Ureter (tissue), 1 donor: ENCODE measurements at places on chromosomes 7 and 10.

- no peak for DNase-seq
Observed at GRCh38 chr10:122246830-122247520, 24.1 kb upstream of the BTBD16 start.

DNA sequence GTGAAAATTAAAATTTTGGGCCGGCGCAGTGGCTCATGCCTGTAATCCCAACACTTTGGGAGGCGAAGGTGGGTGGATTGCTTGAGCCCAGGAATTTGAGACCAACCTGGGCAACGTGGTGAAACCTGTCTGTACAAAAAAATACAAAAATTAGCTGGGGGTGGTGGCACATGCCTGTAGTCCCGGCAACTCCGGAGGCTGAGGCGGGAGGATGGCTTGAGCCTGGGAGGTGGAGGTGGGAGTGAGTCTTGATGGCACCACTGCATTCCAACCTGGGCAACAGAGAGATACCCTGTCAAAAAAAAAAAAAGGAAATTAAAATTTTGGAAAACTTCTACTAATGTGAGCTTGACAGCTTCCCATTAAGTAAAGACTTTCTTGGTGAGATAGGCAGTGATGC lies 3.1 kb downstream of the SRRT start:
- DNase-seq: no peak

GRCh38 chr10:75014516-75015230 lies 96.8 kb upstream of the SAMD8 start:
- DNase-seq: no peak

DNA sequence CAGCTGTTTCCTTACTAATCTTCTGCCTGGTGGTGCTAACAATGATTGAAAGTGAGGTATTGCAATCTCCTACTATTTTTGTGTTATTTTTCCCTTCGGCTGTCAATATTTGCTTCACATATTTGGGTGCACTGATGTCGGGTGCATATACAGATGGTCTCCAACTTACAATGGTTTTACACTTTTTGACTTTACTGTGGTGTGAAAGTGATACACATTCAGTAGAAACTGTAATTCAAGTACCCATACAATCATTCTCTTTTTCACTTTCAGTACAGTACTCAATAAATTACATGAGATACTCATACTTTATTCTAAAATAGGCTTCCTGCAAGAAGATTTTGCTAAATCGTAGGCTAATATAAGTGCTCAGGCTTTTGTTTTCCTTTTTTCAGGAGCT lies 73.2 kb downstream of the RNF216 start:
- no peak for DNase-seq

GRCh38 chr7:130256704-130257103 lies 10.0 kb upstream of the CPA2 start:
- DNase-seq: no peak

- DNase-seq: no peak
Observed at GRCh38 chr7:43460733-43461348, 122.1 kb upstream of the STK17A start.

GRCh38 chr10:78964952-78965633 lies 103.7 kb upstream of the ZMIZ1 start:
- no peak for DNase-seq
